NCI-H1417 treated with DMSO at 0.1 percent for 48 hours (cell line): ENCODE measurements at places on chromosomes 16 and 17.

DNA sequence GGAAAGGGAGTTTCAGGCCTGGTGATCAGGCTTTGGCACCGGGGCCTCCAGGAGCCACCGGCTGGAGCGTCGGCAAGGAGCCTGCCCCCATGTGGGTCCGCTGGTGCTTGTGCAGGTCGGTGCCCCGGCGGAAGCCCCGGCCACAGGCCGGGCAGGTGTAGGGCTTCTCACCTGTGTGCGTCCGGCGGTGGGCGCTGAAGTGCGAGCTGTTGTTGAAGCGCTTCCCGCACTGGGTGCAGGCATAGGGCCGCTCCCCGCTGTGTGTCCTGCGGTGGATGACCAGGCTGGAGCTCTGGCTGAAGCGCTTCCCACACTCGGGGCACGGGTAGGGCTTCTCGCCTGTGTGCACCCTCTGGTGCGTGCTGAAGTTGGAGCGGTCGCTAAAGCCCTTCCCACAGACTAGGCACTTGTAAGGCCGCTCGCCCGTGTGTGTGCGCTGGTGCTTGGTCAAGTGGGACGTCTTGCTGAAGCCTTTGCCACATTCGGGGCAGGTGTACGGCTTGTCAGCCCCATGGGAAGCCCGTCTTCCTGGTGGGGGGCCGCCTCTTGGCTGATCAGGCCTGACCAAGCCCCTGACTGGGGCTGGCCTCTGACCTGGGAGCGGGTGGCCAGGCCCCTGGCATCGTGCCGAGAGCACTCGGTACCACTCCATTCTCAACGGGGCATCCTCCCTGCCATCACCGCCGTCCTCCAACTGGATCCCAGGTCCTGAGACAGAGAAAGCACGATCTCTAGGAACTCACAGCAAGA is 14.4 kb downstream of the ZNF500 start:
- DNase-seq: no peak

DNA sequence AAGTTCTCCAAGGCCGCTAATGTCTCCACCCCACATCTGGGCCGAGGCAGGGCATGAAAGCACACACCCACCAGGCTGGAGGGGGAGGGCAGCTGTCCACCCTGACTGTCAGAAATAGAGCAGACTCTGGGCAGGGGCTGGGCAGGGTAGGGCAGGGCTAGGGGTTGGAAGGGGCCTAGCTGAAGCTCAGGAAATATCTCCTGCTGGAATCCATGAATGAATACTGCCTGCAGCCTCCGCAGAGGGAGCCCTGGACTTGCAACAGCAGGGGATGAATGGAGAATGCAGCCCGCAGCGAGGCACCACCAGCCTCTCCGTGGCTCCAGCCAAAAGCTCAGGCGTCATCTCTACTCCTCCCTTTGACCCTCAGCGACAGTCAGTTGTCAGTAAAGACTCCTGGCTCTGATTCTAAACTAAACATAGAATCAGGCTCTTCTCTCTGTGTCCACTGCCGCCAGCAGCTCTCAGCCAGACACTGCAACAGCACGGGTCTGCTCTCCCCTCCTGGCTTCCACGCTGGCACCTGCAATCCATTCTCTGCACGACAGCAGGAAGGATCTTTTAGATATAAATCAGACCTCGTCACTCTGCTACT is 23.9 kb upstream of the NGFR start:
- DNase-seq: no peak

- DNase-seq: no peak
These were observed 8.2 kb downstream of the CASC3 start for GRCh38 chr17:40148527-40148926.

- DNase-seq: no peak
These were observed 364.8 kb upstream of the RBFOX1 start for GRCh38 chr16:6967796-6968320.

DNA sequence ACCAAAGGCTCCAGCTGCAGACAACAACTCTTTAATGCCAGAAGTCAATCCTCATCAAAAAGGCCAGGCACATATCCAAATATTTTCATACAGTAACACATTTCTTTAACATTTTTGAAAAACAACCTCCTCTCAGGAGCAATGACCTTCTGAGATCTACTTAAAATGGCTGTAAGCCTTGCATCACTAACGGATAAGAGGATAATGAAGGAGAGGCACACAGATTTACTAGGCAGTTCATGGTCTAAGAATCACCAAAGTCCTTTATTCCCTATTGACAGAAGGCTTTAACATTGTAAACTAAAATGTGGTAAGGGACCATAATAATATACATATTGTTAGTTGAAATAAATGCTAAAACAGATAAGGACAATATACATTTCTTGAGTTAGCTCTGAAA is 114.7 kb downstream of the USP32 start:
- DNase-seq: no peak

DNA sequence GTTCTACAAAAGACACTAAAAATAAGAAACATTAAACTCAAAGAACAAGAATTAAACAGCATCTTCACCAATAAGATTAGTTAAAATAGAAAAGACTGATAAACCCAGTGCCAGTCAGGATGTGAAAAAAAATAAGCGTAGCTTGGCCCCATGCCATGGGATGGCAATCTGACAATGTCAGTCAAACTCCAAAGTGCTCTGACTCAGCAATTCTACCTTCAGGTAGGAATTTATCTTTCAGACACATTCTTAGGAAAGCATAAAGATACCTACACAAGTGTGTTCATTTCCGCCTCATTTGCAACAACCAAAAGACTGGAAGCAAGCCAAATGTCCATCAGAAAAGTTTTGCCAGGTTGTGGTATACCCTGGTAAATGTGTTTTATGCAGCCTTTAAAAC is 9.1 kb upstream of the MPO start:
- no peak for DNase-seq

DNA sequence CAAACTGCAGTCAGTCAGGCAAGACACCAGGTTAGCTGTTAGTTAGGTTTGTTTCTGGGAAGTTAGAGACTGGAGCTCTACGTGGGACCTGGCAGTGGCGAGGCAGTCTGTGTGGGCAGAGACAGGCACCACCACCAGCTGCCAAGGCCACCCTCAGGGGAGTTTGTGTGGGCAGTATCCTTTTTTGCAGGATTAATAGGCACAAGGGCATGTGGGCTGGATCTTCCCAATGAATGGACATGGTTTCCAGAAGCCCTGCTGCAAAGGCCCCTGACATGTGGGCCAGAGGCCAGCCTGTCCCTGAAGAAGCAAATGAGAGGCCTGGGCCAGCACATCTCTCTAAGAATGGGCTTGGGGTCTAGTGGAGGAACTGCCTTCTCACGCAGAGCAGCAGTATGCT is 19.2 kb upstream of the SREBF1 start:
- DNase-seq: no peak

- DNase-seq: no peak
These were observed 14.5 kb downstream of the CCDC92B start for GRCh38 chr17:2734939-2735338.

DNA sequence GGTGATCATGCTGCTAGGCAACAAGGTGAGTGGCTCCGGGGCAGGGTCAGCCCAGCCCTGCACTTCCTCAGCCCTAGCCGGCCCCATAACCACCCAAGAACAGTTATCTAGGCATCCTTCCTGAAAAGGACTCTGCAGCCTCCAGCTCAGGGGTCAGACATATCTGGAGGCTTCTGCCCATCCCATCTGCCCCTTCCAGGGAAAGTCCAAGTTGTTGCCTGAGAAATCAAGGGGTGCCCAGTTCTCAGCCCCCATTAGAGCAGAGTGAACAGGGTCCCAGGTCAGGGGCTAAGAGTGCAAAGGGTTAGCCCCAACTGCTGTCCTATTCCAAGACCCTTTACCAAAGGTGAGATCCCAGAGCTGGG is 4.1 kb upstream of the NHERF1 start:
- DNase-seq: no peak

GRCh38 chr16:73347500-73348375 is 299.8 kb upstream of the ZFHX3 start:
- DNase-seq: no peak

- DNase-seq: no peak
These were observed 11.3 kb downstream of the MCRIP1 start for GRCh38 chr17:81821603-81822311.

GRCh38 chr17:73595479-73595878 is 48.8 kb downstream of the SDK2 start:
- no peak for DNase-seq

DNA sequence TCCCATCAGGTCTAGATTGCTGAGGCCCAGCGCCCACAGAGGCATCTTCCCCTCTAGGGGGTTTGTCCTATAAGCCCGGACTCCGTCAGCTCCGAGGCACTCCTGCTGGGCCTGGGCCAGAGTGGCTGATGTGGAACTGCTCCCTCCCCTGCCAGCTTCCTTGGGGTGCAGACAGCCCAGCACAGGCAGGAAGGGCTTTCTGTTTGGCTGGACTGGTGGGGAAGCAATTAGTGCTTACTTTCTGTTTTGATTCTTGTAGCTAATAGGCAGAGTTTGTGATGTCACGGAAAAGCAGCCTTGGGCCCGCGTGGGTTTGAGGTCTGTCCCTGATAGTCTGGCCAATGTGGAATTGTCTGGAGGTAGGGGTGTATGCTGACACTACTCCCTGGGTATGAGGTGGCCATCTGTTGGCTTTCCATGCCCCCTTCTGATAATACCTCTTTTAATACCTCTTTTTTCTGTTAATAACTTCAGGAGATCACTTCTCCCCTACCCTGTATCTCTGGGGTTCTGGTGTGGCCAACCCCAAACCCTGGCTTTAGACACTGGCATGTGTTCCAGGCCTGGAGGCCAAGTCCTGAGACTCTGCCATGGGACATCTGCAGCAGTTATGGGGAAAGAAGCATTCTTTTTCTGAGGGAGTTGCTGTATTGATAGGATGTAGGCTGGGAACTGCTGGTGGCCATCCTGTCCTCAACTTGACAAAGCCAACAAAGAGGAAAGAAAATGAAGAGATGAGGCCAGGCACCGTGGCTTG is 190.9 kb downstream of the RAB11FIP4 start:
- no peak for DNase-seq

GRCh38 chr16:67713647-67714273 is 5.4 kb downstream of the GFOD2 start:
- no peak for DNase-seq

DNA sequence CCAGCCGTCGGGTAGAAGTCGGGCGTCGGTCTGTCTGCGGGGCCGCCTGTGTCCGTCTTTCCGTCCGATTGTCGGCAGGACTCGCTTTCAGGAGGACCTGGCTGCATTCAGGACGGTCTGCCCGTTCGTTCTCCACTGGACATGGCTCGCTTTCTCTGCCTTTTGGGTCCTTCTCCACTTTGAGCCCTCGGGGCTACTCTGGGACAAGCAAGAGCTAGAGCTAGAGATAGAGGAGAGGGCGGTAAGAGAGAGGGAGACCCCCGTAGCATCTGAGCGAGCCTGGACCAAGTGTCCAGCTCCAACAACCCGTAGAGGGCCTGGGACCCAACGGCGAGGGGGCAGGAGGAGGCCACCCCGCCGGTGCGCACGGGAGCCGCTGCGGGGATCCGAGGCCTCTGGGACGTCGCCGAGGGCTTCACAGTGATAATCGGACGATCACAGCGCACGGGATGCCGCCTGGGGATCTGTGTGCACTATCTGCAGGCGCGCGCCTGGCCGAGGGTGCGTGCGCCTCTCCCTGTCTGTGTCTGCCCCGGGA is 4.5 kb downstream of the TBX4 start:
- no peak for DNase-seq

DNA sequence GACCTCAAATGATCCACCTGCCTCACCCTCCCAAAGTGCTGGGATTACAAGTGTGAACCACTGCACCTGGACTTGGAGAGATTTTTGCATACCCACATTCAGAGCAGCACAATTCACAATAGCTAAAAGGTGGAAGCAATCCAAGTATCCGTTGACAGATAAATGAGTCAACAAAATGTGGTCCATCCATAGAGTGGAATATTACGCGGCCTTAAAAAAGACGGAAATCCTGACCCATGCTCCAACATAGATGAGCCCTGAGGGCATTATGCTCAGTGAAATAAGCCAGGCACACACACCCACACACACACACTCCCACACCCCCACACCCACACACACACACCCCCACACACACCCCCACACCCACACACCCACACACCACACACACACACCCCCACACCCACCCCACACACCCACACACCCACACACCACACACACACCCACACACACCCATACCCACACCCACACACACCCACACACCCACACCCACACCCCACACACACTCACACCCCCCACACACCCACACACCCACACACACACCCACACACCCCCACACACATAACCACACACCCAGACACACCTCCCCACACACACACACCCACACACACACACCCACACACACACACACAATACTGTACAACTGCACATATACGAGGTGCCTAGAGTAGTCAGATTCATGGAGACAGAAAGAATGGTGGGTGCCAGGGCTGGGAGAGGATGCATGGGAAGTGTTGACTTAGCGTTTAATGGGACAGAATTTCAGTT is 124.7 kb downstream of the FOXL1 start:
- DNase-seq: no peak

DNA sequence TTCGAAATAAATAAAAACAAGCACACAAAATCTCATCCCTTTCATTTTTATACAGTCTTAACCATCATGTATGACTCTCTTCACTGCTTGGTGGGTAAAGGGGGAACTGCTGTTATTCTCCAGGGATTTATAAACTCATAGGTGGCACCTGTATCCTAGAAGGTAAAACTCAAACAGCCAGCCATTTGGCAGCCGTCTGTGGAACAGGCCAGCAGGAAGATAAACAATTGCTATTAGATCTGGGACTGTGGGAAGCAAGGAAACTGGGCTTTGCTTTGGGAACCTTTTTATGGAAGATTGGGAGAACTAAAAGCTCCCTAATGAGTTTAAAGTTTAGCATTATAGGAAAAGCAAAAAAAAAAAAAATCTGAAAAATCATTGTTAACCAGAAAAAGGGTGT is 126.0 kb downstream of the TANGO6 start:
- no peak for DNase-seq

DNA sequence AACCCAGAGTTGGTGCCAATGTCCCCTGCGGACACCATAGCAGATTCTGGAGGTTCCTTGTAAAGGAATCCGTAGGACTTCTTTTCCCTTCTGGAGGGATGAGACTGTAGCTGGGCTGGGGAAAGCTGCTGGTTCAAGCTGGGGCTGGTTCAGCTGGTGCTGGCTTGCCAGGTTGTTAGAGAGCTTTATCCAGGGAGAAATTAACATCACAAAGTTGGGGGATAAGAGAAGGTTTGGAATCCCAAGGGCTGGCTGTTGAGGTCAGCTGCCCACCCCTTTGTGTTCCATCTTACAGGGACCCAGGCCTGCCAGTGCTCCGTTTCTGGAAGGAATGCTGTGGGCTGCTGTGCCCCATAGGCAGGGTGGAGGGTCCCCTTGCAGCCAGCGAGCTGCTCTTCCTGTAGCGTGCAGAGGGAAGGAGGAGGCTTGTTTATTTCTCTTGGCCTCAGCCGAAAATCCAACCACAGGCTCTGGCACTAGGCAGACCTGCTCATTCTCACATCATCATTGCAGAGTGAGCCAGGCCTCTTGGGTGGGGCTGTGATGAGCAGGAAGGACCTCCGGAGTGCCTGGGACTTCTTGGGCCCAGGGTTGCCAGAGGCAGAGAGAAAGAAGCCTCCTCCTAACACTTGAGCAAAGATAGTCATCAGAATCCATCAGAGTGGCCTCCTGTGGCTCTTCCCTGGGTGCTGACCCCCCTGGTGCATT is 251.1 kb downstream of the SEC14L1 start:
- DNase-seq: no peak

GRCh38 chr17:38441429-38442061 is 13.3 kb downstream of the ARHGAP23 start:
- no peak for DNase-seq

GRCh38 chr17:50218071-50218759 is 16.8 kb upstream of the COL1A1 start:
- DNase-seq: no peak
